ENCODE measurements at places on chromosomes 16 and 17.

DNA sequence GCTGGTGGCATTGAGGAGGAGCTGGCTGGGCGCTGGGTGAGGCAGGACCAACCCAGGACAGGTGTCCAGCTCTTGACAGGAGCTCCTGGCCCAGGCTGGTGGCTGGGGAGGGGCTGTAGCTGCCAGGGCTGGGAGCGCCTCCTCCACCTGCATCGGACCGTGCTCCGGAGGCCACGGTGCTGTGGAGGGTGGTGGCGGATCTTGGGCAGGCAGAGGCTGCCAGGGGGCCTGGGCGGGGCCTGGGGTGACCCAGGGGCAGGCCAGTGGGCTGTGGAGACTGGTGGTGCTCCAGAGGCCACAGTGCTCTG is 32.0 kb downstream of the SOX8 start:
- no peak for DNase-seq

DNA sequence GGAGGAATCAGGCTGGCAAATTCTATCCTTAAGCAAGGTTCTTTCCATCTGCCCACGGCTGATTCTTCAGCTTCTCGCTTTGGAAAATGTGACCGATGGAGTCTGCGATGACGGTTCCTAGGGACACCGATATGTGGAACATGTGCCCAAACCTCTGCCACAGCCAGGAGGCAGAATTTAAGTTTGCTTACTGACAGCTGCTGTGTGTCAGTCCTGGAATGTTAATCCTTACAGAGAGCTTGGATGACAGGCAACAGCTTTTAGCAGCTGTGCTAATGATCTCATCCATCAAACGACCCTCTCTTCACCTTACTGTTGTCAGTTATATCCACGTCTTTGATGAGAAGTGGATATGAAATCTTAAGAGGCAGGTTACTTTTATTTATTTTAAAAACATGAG is 11.4 kb upstream of the MYH13 start:
- no peak for DNase-seq

DNA sequence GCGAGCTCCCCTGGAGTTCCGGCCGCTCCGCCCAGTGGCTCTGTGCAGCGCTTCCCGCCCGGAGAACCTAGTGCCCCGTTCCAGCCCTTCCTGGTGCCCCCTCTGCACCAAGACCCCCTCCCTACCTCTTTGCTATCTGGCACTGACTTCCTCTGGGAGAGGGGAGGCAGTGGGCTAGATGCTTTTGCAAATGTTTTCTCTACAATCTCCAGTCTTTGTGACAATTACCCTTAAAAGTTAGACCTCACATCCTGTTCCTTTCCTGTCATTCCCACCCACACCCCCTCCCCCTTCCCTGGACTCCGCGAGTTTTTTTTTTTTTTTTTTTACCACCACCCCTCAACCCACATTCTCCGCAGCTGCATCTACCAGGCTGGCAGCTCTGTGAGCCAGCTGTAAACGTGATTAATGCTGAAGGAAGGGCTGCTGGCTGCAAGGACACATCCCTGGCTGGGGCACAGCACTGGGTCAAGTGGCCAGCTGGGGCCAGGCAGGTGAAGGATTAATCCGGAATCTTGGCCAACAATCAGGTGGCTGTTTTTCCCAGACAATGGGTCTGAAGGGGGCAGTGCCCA is 101.5 kb downstream of the MGAT5B start:
- DNase-seq, result no peak

GRCh38 chr17:68783861-68784260 is 171.3 kb downstream of the ABCA8 start:
- no peak for DNase-seq

GRCh38 chr16:3019594-3020246 is 448 bp upstream of the TNFRSF12A start:
- no peak for DNase-seq

DNA sequence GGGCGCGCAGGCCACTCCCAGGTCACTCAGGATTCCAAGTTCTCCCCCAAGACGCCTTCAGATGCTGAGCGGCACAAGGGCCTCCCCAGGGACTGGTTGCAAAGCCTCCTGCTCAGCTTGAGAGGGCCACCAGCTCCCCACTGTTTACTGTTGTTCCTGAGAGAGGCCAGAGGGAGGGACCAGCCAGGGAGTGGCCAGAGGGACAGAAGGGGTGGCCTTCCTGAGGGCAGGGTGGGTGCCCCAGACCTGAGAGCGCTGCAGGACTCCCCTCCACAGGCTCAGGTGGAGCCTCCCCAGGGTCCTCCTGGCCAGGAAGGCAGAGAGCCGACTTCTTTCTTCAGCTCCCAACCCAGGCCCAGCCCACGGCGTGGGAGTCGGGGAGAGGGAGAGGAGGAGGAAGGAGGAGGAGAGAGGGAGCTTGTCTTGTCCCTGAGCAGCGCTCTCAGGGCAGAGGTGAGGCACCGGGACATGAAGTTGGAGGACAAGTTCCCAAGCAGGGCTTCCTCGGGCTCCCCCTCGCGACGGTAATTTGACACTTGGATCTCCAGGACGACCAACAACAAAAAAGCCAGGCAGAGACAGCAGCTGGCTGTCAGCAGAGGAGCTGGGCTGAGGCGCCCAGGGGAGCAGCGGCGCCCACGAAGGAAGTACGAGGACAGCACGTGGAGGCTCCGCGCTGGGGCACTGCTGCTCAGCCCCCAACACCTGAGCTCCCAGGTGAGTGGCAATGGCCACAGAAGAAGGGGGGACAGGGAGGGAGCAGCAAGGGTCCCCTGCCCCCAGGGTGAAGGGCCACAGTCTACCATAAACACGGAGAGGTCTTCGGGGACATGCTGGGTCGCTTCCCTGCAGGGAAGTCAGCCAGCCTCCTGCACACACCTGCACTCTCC is 497 bp downstream of the SMIM5 start:
- DNase-seq, result peak; percentile 36

DNA sequence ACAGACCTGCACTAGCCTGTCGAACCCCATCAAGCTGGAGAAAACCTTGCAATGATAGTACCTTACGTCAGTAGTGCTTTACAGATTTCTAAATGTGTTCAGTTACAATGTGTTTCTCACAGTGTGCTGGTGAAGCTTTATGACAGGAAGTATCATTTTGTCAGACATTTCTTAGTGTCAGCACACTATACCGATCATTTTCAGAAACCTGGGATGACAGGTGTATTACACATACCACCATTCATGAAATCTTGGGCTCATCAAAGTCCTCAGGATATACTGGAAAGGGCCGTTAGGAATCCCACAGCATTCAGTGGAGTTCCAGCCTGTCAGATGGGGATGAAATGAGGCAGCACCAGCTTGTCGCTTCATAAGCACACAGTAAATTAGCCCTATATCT is 27.3 kb downstream of the TTC19 start:
- DNase-seq, result no peak

GRCh38 chr16:89489040-89489897 is 1.1 kb downstream of the ANKRD11 start:
- DNase-seq, result peak; percentile 76

- DNase-seq, result no peak
Observed at GRCh38 chr17:5869041-5869745, 201.0 kb upstream of the WSCD1 start.

DNA sequence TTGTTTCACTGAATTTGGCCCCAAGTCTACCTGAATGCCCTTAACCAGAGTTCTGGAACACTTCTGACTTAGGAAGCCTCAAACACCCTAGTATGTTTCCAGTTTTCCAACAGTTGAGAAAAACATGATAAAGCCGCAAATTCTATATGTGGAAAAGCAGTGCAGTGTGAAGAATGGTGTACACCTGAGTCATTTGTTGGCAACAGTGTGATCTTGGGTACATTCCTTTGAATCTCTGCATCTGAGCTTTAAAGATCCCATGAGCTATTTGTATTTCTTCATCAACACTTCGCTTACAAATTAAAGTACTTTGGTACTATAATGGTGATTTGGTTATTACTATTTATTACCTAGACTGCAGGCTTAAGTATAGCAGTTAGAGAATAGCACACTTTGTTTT is 93.6 kb upstream of the TBX2 start:
- DNase-seq, result no peak

DNA sequence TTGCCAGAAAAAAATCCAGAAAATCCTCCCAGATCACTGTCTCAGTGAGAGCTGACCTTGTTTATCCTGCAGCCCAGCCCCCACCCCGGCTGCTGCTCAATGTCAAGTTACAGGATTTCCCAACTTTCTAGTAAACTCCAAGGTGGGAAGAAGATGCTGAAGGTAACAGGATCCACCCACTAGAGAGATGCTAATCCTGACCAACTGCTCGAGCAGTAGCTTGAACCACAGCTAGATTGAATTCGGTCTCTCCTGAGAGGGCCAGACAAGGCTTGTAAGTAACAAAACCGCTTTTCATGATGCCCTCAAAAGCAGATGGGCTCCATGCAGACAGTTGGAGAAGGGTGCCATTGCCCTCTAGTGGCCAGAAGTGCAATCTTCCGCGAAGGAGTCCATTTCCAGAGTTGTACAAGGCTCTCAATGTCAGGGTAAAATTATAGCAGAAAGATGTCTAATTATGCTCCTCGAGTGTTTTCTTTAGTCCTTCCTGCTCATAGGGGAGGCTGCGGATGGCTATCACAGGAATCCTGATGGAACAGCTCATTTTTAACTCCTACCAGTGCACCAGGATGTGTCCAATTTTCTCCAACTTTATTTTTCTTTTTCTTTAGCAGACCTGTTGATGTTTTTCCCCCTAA is 3.9 kb downstream of the CDH11 start:
- no peak for DNase-seq

DNA sequence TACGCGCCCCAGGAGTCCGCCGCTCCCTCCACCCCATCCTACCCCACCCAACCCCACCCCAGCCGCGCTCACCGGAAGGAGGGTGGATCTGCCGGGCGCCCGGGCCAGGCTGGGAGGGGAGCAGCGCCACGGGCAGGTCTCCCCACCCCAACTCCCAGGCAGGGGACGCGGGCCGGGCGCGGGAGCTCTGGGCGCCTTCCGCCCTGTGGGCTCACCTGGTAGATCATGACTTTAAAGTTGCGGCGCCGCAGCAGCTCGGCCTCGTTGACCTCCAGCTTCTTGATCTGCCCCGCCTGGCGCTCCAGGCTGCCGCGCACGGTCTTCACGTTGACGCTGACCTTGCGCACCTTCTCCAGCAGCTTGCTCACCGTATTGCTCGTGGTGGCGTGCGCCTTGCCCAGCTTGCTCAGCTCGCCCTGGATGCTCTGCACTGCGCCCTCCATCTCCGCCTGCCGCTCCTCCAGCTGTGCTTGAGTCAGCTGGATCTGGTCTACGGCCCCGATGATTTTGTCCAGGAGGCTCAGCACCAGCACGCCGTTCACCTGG is 571 bp downstream of the CAVIN1 start:
- DNase-seq, result peak; percentile 33

GRCh38 chr16:89350701-89351380 is 133.3 kb downstream of the ZNF778 start:
- peak; percentile 37 for DNase-seq
